ENCODE measurements at places on chromosomes 11 and 22.

GRCh38 chr11:63470311-63470710, 20.7 kb downstream of the PLAAT5 start:
- DNase-seq = no peak

GRCh38 chr22:22750335-22751042, 106.1 kb downstream of the GGTLC2 start:
- no peak for DNase-seq

- DNase-seq = no peak
Observed at GRCh38 chr22:46084376-46084775, 66.0 kb upstream of the PPARA start.

DNA sequence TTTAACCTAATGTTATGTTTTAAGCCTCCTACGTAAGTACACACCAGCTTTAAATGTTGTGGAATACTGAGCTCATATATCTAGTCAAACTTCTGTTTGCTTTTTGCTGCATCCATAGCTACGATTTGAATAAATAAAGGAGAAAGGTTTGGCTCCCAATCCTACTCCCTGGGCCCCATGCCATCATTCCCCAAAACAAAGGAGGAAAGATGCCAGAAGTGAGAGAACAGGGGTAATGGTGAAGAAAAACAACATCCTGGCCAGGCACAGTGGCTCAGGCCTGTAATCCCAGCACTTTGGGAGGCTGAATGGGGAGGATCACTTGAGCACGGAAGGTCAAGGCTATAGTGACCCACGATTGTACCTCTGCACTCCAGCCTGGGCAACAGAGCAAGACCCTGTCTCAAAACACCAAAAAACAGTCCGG, 26.5 kb downstream of the SCGB1A1 start:
- DNase-seq = no peak

- DNase-seq = peak; percentile 8
Observed at GRCh38 chr22:17303840-17304779, 65.2 kb upstream of the CECR2 start.

DNA sequence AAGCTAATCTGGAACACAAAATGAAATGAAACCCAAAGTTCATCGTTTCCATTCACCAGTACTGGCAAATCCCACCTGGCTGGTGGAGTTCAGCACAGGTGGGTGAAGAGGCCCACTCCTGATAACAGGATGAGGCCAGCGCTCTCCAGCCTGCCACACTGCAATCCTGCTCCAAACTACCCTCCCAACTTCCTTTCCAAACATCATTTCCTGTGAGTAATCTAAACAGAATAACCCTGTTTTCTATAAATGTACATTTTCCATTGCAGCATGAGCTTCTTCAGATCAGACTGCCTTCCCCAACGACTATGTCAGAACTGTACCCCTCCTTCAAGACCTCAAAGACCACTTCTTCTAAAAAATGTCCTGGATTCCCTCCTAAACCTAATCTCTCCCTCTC, 15.9 kb upstream of the NFRKB start:
- no peak for DNase-seq

- DNase-seq = no peak
Observed at GRCh38 chr11:110565357-110566336, 135.9 kb downstream of the FDX1 start.

GRCh38 chr22:48139776-48140175, 1377.3 kb downstream of the TBC1D22A start:
- no peak for DNase-seq

DNA sequence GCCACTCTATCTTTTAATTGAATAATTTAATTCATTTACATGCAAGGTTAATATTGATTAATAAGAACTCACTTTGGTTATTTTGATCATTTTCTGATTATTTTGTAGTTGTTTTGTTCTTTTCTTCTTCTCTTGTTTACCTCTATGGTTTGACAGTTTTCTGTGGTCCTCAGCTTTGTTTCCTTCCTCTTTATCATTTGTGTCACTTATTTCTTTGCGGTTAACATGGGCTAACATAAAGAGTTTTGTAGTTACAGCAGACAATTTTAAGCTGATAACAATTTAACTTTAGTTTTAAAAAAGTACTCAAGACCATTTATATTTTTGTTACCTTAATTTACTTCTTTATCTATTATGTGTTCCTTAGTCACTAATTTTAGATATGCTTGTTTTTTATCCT, 1032.8 kb upstream of the RAG2 start:
- DNase-seq = no peak

GRCh38 chr11:126434950-126435335, 79.5 kb downstream of the ST3GAL4 start:
- no peak for DNase-seq

DNA sequence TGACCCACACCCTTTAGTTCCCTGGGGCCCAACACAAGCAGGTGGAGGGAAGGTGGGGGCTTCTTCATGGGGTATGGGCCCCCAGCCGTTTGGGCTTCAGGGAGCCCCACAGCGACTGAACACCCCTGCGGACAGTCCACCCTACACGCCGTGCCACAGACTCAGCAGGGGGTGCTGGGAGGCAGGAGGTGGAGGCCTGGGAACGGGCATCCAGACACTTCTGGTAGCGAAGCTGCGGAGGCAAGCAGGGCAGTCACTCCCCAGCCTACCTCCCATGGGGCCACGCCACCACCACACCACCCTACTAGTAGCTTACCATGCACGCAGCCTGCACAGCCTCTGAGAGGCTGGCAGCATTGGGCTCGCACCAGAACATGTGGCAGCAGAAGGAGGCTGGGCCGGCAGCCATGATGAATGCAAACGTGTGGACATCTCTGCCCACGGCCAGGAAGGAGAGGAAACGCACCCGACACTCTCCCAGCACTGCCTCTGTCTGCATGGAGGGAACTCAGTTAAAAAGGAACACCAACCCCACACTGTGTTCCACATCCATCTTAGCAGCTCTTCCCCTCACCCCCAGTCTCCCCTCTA, 5.3 kb downstream of the SMPD1 start:
- DNase-seq = no peak

GRCh38 chr11:121352251-121352891, 59.8 kb downstream of the SC5D start:
- no peak for DNase-seq

DNA sequence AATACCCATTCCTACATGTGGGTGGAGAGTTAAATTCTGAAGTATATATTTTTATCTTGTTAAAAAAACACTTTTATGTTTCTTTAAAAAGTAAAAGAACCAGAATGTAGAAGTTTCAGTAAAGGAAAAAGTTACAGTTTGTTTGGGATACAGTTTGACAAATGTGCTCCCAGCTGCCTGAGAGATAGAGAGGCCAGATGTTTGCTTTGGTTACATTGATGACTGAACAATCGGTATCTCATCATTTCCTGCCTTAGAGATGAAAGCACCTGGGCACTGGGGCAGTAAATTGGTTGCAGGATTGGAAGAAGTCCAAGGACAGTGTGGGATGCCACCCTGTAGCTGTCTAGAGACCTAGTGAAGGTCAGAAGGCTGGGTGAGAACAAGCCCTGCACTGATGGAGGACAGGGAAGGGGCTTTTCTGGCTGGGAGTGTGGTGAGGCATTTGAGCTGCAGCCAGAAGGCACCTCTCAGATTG, 16.6 kb downstream of the MED15 start:
- no peak for DNase-seq
